Articular chondrocyte of knee joint (primary cell): ENCODE measurements at places on chromosomes 7 and 10. TPM values are rescaled to one million over a fixed set of nuclear protein-coding genes. Genes with fewer than 3 reads are reported as not detected.

Gene CNPY1
- not detected in 2 replicates for total RNA-seq

Gene SEMA3A
- 178 and 193 TPM in 2 replicates for total RNA-seq

Gene XRCC2
- 1.4 and 2.5 TPM in 2 replicates for total RNA-seq

Gene STEAP1B
- total RNA-seq, result 26.2 and 32.1 TPM in 2 replicates

Gene DLG5
- 40.9 and 48.3 TPM in 2 replicates for total RNA-seq

Gene TWIST1
- 87.7 and 105 TPM in 2 replicates for total RNA-seq

Gene CH25H
- 2.1 and 4.8 TPM in 2 replicates for total RNA-seq

Gene TUBB8
- total RNA-seq, result not detected in 2 replicates

Gene GHRHR
- total RNA-seq, result not detected in 2 replicates

Gene HOXA3
- total RNA-seq, result 8.1 and 9.4 TPM in 2 replicates

Gene PARD3
- 31.1 and 39.9 TPM in 2 replicates for total RNA-seq

Gene MRPS24
- total RNA-seq, result 82.7 and 88.0 TPM in 2 replicates

Gene SUGCT
- total RNA-seq, result 8.0 and 10.2 TPM in 2 replicates

Gene SLC16A9
- total RNA-seq, result 2.1 and 4.1 TPM in 2 replicates

Gene GPR85
- 0.54 and 0.65 TPM in 2 replicates for total RNA-seq

Gene NFE2L3
- total RNA-seq, result 0.91 and 2.6 TPM in 2 replicates

Gene FGFBP3
- total RNA-seq, result 0.32 and 0.91 TPM in 2 replicates

Gene STOX1
- under 0.01 and 0.11 TPM in 2 replicates for total RNA-seq

Gene ING3
- 18.8 and 22.3 TPM in 2 replicates for total RNA-seq

Gene HEPACAM2
- under 0.01 TPM in 1 of 2 replicates, not detected in the other for total RNA-seq
